Hippocampal formation (tissue), 2 donors: ENCODE measurements at places on chromosomes 2 and 18.

DNA sequence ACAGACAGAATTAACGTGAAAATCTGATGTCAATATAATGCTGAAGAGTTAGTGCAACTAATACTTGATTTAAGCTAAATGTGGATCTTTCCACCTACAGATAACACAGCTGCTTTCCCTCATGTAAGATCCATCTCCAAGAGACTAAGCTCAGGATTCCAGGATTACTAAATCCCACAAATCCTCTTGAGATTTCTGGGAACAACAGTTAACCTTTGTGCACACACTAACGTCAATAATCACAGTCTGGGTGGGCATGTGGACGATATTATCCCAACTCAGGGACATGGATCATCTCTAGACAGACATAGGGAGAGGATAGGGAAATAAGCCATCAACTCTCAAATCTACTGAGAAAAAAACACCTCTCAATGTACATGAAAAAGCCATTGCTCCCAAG, 432.6 kb downstream of the SATB2 start:
- no peak for DNase-seq

DNA sequence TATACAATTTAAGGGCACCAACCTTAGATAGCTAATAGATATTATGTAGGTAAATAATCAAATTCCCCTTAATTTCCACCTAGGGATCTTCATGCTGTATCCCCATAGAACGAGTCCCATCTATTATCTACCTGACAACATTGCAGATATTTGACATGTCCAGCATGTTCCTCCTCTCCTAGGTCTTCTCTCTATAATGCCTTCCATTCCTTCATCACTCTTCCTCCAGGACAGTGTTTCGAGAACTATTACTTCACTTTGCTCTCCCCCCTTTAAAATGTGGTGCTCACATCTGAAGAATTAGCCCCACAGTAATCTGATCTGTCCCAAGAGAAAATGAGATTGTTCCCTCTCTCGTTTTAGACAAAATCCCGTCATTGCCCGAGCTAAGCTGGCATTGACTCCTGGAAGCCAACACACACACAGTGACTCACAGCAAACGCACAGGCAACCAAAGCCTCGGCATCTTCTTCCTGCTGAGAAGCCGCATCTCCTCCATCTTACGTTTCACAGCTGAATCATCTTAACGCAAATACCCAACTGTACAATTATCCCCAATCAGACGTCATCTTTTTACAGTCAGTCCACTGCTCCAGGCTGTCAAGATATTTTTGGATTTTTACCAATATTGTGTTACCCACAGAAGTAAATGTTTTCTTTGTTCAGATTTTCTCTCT, 162.9 kb upstream of the AGAP1 start:
- DNase-seq = no peak

DNA sequence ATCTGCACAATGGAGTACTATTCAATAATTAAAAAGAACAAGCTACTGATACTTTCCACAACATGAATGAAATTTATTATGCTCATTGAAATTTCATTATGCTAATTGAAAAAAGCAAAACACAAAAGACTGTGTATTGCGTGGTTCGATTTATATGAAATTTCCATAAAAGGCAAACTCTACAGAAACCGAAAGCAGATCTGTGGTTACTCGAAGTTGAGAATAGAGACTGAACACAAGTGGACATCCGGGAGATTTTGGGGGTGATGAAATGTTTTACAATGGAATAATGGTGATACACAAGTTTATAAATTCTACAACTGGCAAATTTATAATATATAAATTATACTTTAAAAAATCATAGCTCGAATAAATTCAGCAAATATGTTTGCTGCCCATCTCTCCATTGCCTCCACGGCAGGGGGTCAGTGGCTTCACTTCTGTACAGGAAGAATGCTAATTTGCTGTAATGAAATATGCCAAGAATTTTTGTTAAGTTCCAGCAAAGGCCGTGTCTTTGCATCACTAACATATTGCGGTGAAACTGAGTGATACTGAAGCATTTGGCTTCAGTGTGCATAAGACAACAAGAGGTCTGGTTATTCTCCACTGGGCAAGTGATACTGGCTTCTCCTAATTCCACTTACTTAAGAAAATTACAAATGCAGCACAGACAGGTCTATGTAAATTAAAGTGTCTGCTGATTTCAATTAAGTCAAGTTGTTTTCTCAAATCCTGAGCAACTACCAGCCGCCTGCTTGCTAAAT, 96.7 kb downstream of the TMEM163 start:
- no peak for DNase-seq

GRCh38 chr18:33673689-33674088, 95.7 kb downstream of the ASXL3 start:
- no peak for DNase-seq

- no peak for DNase-seq
Measured at GRCh38 chr2:18651842-18652774, 62.7 kb upstream of the NT5C1B start.

DNA sequence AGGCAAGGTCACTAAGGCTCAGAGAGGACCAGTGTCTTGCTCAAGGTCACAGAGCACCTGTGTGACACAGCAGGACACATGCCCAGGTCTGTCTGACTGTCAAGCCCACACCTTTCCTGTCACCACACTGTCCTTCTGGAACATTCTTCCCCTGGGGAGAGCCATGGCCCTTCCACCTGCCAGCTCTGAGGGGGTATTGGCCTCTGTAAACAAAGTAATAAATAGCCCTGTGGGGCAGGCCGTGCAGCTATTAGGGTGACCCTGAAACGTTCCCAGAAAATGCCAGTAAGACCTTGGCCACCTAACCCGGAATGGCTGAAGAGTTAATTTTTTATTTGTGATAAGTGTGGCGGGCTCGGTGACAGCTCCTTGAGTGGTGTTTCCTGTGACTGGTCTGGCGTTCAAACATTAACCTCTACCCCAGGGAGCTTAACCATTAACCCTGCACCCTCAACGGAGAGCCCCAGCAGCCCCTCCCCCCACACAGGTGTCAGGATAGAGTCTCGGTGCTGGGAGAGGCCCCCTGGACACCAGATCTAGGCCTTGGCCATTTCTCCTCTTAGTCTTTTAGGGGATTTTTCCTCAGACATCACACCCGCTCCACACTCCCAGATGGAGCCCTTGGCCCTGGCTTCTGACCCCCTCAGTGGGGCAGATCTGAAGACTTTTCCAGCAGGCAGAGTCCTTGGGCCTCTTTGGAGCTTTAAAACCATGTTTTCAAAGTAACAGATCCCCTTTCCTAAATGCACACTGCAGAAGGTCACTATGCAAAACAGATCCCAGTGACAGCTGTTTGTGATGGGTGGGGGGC, 36.6 kb downstream of the SCTR start:
- DNase-seq = no peak

GRCh38 chr2:175167076-175167791, 769 bp downstream of the ATF2 start:
- DNase-seq = peak; percentile 14
